Memory B cell (primary cell): ENCODE measurements at places on chromosomes 11 and 22.

DNA sequence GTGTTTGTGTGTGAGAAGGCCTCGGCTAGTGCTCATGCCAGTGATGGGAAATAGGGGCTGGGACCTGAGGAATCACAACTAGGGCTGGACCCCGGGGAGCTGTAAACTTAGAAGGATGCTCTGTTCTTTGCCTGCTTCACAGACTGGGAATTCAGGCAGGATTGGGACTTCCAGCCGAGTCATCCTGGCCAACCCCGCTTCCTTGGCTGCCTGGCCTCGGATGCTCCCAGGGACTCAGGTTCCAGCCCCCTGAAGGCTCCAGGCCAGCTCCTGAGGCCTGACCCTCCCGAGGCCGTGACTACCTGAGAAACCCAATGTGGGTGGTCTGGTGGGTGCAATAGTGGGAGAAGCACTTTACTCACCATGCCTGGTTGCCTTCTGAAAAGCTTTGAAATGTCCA, 44.7 kb downstream of the IRAG1 start:
- DNase-seq = no peak

- no peak for DNase-seq
Measured at GRCh38 chr11:75035911-75036565, 47.3 kb downstream of the NEU3 start.

DNA sequence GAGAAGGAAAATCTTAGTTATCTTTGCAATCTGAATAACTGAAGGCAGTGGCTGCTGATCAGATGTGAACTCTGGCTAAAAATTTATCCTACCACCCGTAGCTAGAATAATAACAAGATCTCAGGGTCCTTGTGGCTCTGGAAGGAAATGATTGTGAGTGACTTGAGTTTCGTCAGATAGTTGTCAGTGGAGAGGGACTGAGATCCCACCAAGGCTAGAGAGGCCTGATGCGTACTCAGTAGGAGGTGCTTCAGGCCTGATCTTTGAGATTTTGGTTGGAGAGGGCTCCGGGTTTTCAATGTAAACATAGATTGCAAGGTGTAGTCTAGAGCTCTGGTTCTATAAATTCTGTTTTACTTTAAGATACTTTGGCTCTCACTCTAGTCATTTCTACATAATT, 1.4 kb downstream of the MADD start:
- no peak for DNase-seq

- no peak for DNase-seq
Measured at GRCh38 chr11:77204754-77205466, 76.9 kb downstream of the MYO7A start.

- no peak for DNase-seq
Measured at GRCh38 chr11:72864702-72865655, 50.8 kb downstream of the ATG16L2 start.

- DNase-seq = no peak
Measured at GRCh38 chr22:33341611-33342010, 283.4 kb upstream of the SYN3 start.

GRCh38 chr11:88631497-88631896, 294.0 kb upstream of the CTSC start:
- no peak for DNase-seq

DNA sequence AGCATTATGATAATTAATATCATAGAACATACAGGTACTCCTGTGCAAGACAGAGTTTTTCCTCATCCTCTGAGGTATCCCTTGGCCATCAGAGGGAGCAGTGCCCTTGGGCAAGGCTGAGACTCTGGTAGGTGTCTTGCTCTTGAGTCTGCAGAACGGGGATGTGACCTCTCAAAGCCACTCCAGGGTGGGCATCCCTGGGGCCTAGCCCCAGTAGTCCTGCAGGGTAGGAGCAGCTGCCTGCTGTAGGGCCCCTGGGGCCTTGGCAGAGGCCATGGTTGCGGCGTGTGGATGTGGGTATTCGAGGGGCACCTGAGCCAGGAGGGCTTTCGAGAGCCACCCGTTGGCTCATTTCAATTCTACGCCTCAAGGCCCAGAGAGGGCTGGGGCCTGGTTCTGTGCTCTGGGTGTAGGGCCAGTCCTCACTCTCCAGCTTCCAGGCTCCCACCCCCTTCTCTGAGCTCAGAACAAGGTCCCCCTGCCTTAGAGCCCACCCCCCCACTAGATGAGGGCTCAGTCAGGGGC, 7.7 kb upstream of the OMP start:
- no peak for DNase-seq

DNA sequence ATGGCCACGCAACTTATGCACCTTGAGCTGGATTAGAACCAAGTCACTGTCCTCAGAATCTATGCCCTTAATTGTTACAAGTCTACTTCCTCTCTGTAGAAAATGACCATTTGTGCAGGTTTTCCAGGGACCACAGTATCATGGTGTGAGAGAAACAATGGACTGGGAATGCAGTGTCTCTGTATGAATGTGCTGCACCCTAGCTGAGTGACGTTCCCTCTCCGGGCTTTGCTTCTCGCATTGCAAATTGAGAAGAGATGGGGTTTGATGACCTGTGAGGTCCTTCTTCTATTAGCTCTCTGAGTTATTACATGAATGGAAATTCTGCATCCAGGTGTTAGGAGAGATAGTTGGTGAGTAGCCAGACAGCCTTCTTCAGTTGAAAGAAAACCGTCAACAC, 1052.3 kb downstream of the NTM start:
- DNase-seq = no peak

GRCh38 chr11:112828421-112828820, 132.8 kb upstream of the NCAM1 start:
- no peak for DNase-seq

DNA sequence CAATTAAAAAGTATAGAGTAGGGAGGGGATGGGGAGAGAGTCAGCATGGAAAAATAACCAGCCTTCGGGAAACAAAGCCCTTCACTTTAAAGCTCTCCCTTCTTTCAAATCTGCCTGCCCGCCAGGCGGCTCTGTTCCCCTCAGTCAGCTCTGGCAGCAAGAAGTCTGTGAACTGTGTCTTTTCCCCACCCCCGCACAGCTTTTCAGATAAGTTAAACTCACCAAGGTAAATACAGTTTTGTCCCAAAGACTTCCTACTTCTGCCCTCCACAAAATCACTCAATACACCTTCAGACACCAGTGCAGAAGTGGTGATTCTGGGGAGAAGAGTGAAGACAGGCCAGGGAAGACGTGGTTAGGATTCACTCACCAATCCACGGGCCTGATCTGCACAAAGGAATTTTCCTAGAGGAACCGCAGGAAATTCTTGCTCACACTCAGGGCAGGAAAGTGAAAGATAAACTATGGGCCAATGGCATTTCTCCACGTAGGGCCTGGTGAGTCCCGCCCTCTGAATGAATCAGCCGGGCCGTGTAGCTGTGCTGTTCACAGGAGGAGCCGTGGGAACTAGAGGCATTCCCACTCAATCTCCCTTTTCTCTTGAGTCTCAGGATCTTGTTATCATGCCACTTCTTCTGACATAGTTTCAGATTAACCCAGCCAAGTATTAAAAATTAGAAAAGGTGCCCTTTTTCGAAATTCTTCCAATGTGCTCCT, at the start of gene TRIM5:
Gene TRIM5, minus strand, starts transcription at position 429 of the 717 bp plus-strand sequence. CDS start 4,897 bp downstream, outside the sequence.
- DNase-seq = peak; percentile 52

- no peak for DNase-seq
Measured at GRCh38 chr11:17267576-17267975, 9.0 kb upstream of the NUCB2 start.
